ENCODE measurements at places on chromosomes 3 and 15.
A peak's percentile ranks its signal among the peaks of the same experiment; 100 is the strongest.

- DNase-seq: no peak
Measured at GRCh38 chr3:24177201-24177600, 232.1 kb downstream of the NR1D2 start.

- DNase-seq: no peak
Measured at GRCh38 chr3:48118322-48118721, 69.9 kb downstream of the CDC25A start.

DNA sequence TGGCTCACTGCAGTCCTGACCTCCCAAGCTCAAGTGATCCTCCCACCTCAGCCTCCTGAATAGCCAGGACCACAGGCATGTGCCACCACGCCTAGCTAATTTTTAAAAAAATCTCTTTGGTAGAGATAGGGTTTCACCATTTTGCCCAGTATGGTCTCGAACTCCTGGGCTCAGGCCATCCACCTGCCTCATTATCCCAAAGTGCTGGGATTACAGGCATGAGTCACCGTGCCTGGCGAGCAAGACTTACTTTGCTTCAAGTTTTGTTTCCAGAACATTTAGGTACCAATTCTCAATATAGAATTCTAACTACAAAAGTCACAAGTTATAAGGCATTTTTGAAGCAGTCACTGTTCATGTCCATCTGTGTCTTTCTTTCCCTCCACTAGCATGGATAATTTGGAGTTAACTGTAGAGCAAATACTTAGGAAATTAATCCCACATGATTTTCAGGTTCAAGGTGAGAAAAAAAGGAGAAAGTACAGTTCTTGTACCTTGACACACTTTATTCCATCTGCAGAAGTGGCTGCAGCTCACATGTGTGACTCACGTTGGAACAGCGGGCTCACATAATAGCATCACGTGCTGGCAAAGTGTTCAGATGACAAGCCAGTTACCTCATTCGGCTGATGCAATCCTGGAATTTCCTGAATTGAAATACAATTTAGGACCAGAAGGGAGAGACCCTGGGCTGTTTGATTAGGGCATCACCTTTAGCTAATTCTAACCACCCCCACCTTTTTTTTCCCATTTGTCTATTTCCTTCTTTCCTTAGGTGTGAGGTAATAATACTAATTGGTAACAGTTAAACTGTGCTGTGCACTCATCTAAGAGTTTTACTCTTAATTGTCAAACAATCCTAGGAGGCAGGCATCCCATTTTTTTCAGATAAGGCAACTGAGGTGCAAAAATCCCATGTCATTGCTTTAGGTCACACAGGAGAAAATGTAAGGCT, 46.9 kb upstream of the NEDD4 start:
- peak; percentile 45 for DNase-seq

GRCh38 chr3:123126031-123126430, 59.2 kb downstream of the PDIA5 start:
- no peak for DNase-seq

DNA sequence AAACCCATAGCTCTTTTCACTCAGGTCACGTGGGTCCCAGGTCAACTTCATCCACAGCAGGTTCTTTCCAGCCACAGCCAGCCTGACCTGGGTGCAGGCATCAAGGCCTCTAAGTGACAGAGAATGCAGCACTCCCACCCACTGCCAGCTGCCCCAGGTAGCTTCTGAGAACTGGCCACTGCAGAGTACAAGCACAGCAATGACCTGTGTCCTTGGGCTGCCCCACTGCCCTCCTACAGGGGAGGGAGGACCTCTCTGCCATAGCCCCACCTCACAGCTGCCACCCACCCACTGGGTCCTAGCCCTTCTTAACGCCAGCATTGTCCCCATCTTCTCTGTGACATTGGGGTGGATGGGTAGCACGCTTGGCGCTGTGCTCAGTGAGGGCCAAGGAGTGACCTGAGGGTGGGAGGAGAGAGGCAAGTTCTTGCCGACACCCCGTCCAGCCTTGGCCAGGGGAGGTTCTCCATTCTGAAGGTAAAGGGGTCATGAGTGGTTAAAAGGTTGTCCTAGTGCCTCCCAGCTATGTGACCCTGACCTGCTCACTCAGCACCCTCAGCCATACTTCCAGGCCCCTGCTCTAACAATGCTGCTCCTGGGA, 12.4 kb downstream of the CISH start:
- no peak for DNase-seq

DNA sequence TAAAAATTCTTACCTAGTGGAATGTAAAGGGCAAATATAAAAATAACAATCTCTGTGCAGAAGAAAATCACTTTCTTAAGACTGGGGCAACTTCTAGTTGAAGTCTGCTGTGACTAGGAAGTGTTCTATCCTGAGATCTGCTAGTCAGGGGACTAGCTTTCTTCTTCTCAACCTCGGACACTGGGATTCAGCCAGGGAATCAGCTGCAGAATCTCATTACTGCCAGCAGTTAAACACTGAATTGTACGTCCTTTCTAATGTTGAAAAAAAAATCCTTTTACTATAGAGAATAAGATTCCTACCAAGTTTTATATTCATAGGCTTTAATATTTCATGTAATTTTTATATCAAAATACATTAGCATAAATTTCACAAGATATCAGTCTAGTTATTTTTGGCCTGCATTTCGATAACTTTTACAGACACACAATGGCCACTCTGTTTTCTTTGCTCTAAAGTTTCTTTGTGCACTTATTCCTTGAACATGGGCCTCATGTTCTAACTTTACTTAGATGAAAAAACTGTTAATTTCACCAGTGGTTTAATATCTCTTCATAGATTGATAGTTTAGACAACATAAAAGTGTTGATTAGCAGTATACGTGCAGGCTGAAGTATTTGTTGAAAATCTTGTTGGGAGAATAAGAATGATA, 2.6 kb upstream of the NEO1 start:
- DNase-seq: no peak

DNA sequence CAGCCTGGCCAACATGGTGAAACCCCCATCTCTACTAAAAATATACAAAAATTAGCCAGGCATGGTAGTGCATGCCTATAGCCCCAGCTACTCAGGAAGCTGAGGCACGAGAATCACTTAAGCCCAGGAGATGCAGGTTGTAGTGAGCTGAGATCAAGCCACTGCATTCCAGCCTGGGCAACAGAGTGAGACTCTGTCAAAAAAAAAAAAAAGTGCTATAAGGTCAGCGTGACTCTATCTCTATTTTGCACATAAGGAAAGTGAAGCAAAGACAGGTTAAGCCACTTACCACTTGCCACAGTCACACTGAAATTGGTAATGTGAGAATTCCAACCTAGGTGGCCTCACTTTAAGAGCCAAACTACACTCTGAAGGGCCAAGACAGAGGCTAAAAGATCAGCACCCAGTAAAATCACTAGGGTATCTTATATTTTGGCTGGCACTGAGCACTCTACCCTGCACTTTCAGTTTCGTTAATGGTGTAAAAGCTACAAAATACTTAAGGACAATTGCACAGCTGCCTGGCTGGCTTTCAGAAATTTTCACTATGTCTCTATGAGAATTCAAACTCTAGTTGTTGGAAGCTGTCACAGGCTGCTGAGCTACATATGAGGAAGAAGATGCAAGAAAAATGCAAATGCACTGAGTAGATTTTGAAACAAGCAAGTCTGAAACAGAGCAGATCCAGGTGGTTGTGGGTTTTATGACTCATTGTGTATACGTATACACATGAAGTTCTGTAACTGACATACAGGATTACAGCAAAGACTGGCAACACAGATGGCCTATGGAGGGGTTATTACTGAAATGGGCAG, 32.7 kb downstream of the TRANK1 start:
- DNase-seq: peak; percentile 18

GRCh38 chr15:83886321-83886720, 232.4 kb downstream of the ADAMTSL3 start:
- no peak for DNase-seq

- no peak for DNase-seq
Measured at GRCh38 chr3:24834442-24834841, 339.8 kb upstream of the THRB start.

DNA sequence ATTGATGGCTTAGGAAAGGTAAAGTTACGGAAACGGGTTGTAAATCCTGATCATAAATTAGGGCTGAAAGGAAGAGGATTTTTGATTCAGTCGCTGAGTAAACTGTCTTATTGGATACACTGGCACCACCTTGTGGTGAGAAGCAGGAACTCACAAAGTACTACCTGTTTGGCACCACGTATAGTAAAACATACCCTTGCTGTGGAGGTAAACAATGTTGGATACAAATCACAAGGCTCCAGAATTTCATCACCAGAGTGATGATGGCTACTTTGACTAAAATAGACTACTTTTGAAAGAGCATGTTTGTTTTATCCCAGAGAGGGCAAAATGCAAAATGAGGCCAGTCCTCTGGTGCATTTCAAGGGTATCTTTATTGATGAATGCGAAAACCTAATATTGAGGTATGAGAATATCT, 216.9 kb downstream of the IGSF11 start:
- no peak for DNase-seq
